Activated T-cell treated with anti-CD3 and anti-CD28 coated beads, Interleukin-2, amount 50 U/mL, for 1 hour (primary cell): ENCODE measurements at places on chromosomes 11 and 22.
A peak's percentile ranks its signal among the peaks of the same experiment; 100 is the strongest.

GRCh38 chr22:26671317-26672059 is 14.1 kb downstream of the MIAT start:
- DNase-seq = peak; percentile 74

GRCh38 chr11:59706518-59707285 is 6.9 kb downstream of the OR10V1 start:
- DNase-seq = no peak

DNA sequence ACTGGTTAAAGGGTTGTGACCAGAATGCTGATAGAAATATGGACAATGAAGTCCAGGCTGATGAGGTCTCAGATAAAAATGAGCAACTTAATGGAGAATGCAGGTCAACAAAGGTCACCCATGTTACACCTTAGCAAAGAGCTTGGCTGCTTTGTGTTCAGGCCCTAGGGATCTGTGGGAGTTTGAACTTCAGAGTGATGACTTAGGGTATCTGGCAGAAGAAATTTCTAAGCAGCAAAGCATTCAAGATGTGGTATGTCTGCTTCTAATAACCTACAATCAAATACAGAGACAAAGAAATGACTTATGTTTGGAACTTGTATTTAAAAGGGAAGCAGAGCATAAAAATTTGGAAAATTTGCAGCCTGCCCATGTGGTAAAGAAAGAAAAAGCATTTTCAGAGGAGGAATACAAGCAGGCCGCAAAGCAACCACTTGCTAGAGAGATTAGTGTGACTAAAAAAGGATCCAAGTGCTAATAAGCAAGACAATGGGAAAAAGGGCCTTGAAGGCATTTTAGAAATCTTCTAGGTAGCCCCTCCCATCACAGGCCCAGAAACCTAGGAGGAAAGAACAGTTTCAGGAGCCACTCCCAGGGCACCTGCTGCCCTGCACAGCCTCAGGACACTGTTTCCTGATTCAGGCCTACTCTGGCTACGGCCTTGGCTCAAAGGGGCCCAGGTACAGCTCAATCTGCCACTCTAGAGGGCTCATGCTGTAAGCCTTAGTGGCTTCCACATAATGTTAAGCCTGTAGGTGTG is 41.3 kb downstream of the TNKS1BP1 start:
- no peak for DNase-seq

- DNase-seq = no peak
Measured at GRCh38 chr22:48178536-48178935, 1416.1 kb downstream of the TBC1D22A start.

DNA sequence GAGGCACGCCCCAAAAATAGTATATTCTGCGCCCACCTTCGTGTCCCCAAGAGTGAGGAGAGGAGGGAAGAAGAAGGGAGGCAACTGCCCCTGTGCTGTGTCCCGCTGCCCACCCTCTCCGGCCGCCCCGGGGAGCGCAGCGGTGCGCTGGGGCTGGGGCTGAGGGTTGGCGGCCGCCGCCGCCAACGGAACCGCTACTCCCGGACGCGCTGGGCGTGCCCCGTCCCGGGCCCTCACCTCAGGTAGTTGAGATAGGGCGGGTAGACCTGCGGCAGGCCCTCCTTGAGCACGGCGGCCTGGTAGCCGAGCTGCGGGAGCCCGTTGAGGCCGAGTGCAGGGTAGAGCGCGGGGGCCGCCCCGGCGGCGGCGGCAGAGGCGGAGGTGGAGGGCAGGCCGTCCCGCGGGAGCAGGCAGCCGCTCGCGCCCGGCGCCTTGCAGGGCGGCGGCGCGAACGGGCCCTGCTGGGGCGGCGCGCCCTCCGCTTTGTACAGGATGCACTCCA is 2.4 kb downstream of the PGR start:
- no peak for DNase-seq

- peak; percentile 40 for DNase-seq
Measured at GRCh38 chr11:369336-370018, at the start of gene B4GALNT4. TSS of gene B4GALNT4 (plus strand) at chr11:369499. CDS start at chr11:369804, 305 bp downstream.

GRCh38 chr11:117859061-117859460 is 17.4 kb downstream of the FXYD6 start:
- no peak for DNase-seq

DNA sequence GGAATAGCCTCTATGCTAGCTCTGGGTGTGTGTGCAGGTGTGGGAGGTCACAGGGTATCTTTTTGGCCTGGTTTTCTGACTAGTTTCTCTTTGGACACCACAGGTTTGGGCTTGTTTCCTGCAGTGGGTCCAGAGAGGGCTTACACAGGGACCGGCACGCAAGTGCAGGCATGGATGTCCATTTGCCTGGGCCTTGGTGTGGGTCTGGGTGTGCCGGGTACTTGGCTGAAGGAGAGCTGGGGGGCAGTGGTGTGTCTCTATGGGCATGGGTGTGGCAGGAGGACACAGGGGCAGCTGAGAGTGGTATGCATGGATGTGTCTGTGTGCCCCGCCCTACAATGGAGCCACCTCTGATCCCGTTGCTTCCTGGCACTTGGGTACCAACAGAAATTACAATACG is 7.5 kb upstream of the KCNJ11 start:
- DNase-seq = no peak

DNA sequence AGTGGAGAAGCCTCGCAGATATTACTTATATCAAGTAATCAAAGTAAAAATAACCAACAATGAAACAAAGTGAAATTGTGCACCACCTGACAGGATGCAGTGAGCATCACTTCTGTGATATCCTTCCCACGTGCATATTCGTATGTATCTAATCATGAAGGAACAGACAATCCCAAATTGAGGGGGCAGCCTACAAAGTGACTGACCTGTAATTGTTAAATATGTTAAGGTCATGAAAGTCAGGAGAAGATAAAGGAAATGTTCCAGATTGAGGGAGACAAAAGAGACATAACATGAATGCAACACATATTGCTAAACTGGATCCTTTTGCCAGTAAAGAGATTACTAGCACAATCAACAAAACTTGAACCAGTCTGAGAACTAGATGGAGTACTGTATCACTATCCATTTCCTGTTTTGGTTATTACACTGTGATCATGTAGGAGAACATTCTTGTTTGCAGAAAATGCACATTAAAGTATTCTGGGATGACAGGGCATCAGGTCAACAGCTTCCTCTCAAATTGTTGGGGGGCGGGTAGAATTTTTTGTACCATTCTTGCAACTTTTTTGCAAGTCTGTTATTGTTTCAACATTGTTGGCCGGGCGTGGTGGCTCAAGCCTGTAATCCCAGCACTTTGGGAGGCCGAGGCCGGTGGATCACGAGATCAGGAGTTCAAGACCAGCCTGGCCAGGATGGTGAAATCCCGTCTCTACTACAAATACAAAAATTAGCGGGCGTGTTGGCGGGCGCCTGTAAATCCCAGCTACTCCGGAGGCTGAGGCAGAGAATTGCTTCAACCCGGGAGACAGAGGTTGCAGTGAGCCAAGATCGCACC is 2.0 kb downstream of the SBF2 start:
- no peak for DNase-seq

- no peak for DNase-seq
Measured at GRCh38 chr11:128763224-128763623, 69.4 kb downstream of the FLI1 start.

DNA sequence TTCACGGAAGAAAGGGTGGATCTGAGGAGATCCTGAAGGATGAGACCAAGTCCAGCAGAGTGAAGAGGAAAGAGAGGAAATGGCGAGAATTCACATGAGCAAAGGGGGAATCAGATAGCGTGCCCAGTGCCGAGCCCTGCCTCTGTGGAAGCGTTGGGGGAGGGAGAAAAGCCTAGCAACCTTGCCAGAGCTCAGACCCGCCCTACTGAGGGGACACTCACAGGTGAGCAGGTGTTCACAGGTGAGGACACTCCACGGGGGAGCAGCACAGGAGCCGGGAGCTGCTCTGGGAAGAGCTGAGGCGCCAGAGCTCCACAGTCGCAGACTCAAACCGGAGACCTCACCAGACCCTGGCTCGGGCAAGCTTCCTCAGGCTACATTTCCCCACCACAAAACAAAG is 56.2 kb downstream of the MICAL3 start:
- no peak for DNase-seq

DNA sequence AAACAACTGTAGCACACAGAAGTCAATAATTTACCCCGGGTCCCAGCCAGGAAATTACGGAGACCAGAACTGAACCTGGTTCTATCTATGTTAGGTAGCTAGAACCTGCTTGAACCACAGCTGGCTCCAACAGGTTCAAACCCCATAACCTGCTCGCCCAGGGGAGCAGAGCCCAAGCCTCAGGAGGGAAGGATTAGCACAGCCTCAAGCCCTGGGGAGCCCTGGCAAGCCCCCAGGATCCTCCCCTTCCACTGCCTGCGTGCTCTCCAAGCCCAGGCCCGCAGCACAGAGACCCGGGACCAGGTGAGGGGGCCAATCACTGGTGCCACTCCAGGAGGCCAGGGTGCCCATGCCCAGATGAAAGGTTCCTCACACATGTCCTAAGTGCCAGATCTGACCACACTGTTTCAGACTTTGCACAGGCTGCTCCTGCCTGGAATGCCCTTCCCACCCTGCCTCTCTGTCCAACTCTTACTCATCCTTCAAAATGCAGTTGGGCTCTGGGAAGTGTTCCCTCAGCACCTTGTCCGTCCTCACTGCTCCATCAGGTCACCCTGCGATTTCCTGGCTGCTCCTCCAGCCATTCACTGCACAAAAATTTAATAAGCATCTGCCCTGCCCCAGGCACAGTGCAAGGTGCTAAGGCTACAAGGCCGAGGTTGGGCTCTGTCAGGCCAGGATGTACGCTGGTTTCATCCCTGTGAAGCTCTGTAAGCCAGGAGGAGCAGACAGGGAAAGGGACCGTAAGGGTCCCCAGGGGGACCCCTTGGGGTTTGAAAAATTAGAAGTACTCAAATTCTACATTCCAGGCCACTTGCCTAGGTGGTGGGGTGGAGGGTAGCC is 32.2 kb downstream of the ARRB1 start:
- no peak for DNase-seq

- DNase-seq = no peak
Measured at GRCh38 chr22:18905540-18906409, at the start of gene DGCR6. TSS of gene DGCR6 (plus strand) at chr22:18906320. CDS start at chr22:18906375, 55 bp downstream.

DNA sequence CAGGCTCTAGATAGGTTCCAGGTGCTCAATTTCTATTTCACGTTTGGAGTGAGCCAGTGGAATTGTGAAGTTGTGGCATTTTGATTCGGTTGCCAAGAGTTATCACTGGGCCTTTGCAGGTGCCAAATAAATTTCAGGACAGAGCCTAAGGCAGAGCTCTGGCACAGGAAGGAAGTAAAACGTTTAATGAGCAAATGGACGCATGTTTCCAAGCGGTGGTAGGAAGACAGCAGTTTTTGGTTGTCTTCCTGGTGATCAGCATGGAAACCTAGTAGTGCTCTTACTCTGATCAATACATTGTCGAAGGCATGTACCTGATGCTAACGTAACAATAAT is 452 bp downstream of the BIRC3 start:
- DNase-seq = no peak

DNA sequence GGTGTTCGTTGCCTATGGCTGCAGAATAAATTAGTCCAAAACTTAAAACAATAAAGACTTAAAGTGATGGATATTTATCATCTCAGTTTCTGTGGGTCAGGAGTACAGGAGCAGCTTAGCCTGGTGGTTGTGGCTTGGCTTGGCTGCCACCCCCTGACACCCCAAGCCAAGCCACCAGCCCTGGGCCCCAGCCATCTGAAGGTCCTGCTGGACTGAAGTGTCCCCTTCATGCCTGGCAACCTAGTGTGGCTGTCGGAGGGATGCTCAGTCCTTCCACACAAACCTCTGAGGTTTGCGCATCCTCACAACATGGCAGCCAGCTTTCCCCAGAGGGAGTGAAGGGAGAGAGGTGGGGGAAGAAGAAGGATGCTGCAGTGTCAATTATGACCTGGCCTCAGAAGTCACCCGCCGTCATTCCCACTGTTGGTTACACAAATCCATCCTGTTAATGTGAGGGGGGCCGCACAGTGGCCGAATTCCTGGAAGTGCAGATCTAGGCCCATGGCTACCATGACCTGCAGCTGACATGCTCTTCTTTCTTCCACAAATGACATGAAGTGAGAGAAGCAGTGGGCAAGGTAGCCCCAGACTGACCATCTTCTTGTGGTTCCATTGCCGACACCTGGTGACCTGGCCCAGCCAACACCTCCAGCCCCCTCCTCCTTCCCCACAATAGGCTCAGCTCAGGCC is 31.1 kb downstream of the IGF2 start:
- DNase-seq = no peak

DNA sequence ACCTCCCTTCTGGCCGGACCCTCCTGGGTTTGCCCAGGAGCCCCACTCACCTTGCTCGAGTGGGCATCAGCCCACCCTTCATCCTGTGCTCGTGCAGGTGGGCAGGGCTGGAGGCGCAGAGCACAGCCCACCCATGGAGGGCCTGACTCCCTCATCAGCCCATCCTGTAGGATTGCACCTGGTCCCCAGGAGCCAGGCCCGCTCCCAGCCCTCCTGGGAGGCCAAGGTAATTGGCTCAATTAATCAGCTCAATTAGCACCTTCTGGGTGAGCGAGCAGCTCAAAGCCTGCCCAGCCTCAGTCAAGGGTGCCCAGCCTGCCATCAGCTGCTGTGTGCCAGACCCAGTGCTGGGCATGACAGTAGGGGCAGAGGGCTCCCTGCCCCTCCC is 58.1 kb upstream of the NECTIN1 start:
- DNase-seq = no peak

DNA sequence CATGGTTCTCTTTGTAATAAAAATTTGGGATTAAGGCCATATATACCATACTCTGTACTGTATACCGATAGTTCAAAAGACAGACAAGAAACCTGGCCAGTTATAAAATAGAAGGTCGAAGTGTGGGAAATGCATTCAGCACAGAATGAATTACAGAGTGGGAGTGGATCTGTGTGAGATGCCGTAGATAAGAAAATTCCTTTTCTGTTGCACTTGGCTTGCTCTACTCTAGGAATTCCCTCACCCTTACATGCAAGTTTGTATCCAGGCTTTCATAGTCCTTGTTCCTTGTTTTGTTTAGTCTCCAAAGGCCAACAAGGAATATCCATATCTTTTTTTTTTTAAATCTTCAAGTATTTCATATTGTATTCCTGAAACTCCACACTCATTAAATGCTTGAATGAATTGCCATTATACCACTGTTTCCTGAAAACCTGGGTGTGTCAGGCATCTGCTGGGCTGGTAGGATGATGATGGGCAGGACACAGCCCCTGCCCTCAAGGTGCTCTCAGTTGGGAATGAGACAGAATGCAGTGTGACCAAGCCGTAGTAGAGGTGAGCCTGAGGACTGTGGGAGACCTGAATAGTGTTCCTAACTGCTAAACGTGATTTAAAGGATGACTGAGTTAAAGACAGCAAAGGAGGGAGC is 53.5 kb downstream of the TEAD1 start:
- DNase-seq = no peak

GRCh38 chr11:84899740-84900139 is 727.4 kb downstream of the DLG2 start:
- DNase-seq = no peak

DNA sequence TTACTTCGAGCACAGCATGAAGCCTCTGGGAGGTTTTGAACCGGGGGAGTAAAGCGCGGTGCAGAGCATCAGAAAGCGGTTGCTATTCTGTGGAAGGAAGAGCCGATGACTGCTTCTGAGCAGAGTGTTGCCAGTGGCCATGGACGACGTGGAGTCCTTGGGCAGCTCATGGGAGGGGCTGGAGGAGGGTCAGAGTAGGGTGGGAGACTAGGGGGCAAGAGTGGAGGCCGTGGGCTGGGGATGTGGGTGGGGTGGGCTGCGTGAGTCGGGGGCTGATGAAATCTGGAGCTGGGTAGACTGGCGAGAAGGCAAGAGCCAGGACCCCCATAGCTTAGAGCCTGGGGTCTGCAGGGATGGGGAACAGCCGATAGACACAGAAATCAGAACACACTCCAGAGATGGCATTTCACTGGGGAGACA is 40.2 kb downstream of the TBC1D22A start:
- DNase-seq = no peak
